ENCODE measurements at places on chromosomes 12 and 14.

DNA sequence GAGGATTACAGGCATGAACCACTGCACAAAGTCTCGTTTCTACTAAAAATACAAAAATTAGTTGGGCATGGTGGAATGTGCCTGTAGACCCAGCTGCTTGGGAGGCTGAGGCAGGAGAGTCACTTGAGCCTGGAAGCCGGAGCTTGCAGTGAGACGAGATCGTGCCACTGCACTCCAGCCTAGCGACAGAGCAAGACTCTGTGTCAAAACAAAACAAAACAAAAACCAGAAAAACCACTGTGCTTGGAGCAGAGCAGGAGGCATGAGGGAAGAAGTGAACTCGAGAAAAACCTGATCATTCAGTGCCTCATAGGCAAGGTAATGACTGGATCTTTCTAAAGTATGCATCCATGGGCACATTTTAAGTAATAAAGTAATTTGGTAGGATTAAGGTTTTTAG lies 487.8 kb downstream of the KCNH5 start:
- no peak for DNase-seq

DNA sequence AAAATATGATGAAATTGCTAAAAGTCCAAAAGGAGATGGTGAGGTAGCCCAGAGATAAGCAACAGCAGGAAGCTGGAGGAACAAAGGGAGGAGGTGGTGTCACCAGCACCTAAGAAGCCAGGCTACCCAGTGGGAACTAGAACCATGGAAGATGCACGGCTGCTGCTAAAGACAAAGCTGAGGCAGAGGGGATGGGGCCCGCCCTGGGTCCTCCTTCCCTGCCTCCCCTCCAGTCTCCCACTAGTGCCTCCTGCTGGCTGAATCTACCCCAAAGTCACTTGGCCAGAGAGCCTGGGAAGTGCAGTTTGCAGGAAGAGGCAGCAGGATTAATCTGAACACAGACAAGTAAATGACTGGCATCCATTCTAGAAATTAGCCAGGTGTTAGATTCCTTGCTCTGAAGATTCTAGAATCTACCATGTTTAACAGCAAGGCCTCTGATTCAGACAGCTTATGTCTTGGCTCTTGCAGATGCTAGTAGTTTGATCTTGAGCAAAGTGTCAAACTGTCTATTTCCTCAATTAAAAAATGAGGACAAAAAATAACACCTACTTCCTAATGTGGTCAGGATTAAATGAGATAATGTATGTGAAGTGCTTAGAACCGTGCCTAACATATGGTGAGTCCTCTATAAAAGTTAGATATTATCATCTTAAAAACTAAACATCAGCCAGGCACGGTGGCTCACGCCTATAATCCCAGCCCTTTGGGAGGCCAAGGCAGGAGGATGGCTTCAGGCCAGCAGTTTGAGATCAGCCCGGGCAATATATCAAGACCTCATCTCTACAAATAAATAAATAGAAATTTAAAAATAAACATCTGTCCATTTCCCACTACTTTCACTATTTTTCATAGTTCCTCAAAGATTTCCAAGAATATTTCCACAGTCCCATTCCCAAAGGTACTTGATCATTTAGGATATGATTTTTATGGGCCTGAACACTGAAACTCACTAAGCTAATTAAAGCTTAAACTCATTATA lies 5.8 kb upstream of the LRP10 start:
- no peak for DNase-seq

GRCh38 chr12:42144158-42144407 lies 591 bp downstream of the GXYLT1 start:
- no peak for DNase-seq

- DNase-seq = no peak
These were observed 225.0 kb downstream of the LRIG3 start for GRCh38 chr12:58695263-58695662.

DNA sequence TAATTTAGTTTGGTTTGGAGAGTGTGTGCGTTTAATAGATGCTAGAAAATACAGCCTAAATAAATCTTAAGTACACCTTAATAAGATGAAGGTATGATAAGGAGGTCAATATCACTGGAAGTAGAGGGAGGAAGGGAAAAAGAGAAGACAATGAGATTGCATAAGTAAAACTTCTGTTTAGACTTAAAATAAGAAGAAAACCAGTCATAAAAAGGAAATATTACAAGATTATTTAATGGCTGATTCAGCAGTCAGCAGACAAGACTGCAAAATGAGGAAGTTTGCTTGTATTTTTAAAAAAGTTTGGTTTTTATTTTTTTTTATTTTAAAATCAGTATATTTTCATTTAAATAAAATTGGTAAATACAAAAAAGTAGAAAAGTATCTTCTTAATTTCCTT lies 3.2 kb downstream of the SLC38A6 start:
- DNase-seq = no peak

- no peak for DNase-seq
These were observed 40.5 kb downstream of the CRACR2A start for GRCh38 chr12:3712209-3712992.

GRCh38 chr14:50846226-50846880 lies 15.4 kb upstream of the NIN start:
- no peak for DNase-seq

DNA sequence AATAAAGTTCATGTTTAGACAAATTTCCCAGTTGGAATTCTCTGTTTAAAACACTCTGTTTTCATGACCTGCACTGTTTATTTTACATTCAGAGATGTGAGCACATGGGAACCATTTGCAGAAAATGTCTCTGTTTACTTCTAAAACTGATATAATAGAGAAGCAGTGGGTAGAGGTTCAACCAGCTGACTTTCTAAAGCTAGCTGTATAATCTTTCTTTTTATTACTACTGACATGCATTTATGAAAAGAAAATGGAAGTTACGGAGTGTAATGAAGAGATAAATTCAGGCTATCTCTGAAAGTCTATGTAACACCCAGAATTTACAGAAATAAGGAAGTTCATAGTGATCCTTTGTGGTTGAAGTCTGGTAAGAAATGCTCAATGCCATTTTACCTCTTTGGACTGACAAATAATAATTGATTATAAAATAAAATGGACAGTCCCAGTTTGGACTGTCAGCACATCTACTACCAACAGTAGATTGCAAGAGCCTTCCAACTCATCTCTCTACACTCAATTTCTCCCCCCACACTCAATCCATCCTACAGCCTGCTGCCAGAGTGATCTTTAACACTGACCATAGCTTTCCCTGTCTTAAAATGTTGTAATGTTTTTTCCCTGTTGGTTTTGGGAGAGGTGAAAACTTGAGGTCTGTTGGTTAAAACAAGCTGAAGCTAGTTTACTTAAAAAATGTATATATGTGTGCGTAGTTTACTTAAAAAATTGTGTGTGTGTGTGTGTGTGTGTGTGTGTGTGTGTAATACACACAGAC lies 137.4 kb downstream of the AEBP2 start:
- DNase-seq = no peak

DNA sequence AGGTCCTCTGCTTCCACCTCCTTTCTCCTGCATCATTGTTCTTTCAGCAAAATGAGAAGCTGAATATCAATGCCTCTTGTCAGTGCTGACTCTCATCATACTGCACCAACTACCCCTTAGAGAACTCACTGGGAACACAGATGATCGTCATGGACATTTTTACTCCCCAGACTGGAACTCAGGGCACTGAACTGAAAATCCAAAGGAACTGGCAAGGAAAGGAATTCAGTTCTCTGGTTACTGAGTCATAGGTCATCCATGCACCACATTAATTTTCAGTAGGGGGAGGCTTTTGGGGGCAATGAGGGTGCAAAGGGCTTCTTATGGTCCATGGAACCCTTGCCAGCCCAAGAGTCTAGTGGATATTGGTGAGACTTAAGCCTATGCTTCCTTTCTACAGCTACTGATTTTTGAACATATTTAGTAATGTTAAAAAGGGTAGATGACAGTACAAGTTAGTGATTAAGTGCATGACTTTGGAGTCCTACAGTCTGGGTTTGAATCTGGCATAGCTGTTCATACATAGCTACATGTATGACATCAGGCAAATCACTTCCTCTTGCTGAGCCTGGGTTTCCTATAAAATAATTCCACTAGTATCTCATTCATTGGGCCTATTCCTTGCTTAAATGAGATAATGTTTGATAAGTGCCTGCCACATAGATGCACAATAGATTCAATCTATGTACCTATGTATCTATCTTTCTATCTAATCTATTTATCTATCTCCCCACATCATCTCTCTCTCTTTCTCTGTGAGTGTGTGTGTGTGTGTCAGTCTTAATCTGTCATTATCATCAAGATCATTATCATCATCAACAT lies 29.2 kb downstream of the BBS10 start:
- no peak for DNase-seq

- no peak for DNase-seq
These were observed 62.6 kb upstream of the ARHGAP5 start for GRCh38 chr14:32014498-32014897.

- DNase-seq = no peak
These were observed 21.1 kb upstream of the C14orf180 start for GRCh38 chr14:104558231-104559027.

DNA sequence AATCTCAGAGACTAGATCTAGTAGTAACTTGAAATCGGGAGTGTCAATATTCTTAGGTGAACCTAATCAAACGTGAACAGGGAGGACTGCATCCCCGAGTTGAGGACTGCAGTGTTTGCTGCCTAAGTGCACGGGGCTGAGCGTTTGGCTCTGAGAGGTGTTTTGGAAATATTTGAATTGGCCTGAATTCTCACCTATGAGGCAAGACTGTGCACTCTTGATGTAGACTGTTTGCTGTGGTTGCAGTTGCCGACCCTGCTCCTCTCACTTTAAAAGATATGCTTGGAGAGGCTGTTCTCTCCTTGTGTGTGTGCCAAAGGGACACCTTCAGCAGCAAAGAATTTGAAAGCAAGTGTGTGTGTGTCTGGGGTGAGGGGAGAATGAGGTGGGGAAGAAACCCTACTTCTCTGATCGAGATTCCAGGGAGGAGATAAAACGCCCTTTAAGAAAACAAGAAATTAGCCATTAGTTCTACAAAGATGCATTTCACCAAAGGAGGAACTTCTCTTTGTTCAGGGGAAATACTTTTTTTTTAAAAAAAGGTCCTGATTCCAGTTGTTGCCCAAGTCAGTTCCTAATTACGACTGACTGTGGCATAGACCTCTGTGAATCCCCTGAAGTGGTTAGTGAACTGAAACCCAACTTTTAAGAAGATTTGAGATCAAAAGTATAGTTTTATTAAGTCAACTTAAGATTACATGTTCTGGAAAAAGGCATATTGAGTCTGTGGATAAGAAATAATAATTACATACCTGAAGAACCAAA lies 106.6 kb downstream of the DYRK2 start:
- DNase-seq = no peak

DNA sequence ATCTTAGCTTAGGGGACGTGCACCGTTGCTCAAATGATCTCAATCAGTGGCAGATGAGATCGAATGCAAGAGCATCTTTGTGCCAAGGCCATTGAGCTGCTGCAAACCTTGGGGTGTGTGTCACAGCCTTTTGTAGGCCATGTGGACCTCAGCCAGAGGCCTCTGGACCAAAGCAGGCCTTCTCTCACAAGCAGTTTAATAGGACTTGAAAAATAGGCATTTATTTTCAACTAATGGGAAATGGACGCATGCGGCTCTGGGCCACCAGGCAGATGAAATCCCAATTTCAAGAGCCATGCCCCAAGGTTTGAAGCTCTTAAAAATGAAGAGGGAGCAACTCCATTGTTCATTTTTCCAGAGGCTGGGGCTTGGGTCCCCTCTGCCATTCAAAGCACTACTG lies 87.3 kb downstream of the TTC7B start:
- DNase-seq = no peak

DNA sequence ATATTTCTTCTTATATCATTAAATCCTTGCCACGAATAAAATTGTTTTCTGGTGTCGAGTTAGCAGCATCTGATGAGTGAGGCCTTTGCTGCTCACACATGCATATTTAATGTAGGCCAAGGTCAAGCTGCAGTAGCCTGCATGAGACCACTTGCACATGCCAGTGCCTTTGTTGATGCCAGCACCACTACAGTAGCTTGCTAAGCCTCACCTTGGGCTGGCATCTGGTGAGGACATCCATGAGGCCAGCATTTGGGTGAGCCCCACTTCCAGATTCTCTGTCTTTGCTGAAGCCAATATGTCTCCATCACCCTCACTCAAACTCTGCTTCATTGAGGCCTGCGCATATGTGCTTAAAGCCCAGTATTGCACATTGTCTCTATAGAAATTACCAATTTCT lies 8.0 kb downstream of the CCDC59 start:
- no peak for DNase-seq

- DNase-seq = no peak
These were observed 56.9 kb downstream of the HSP90AA1 start for GRCh38 chr14:102029956-102030355.

GRCh38 chr12:89350630-89351488 lies 1.4 kb downstream of the DUSP6 start:
- DNase-seq = no peak

- no peak for DNase-seq
These were observed 89.8 kb downstream of the SLC15A5 start for GRCh38 chr12:16187660-16188059.

DNA sequence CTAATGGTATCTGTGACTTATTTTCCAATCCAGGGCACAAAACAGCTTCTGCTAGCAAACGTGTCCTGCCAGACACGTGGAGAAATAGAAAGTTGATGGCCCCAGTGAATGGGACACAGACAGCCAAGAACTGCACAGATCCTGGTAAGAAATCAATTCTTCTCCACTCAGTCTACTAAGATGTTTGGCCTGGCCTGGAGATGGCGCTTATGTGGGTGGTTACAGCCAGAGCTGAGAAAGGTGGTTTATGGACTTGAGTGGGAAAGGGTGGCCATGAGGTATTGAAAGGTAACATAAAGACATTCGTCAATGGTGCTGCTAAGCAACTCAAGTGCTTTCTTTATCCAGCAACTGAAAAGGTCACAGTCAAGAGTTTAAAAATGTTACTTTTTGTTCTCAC lies 2.9 kb downstream of the SLC24A4 start:
- no peak for DNase-seq

- no peak for DNase-seq
These were observed 26.1 kb upstream of the APOLD1 start for GRCh38 chr12:12759234-12759915.

GRCh38 chr14:59538936-59539335 lies 37.7 kb downstream of the CCDC175 start:
- DNase-seq = no peak

DNA sequence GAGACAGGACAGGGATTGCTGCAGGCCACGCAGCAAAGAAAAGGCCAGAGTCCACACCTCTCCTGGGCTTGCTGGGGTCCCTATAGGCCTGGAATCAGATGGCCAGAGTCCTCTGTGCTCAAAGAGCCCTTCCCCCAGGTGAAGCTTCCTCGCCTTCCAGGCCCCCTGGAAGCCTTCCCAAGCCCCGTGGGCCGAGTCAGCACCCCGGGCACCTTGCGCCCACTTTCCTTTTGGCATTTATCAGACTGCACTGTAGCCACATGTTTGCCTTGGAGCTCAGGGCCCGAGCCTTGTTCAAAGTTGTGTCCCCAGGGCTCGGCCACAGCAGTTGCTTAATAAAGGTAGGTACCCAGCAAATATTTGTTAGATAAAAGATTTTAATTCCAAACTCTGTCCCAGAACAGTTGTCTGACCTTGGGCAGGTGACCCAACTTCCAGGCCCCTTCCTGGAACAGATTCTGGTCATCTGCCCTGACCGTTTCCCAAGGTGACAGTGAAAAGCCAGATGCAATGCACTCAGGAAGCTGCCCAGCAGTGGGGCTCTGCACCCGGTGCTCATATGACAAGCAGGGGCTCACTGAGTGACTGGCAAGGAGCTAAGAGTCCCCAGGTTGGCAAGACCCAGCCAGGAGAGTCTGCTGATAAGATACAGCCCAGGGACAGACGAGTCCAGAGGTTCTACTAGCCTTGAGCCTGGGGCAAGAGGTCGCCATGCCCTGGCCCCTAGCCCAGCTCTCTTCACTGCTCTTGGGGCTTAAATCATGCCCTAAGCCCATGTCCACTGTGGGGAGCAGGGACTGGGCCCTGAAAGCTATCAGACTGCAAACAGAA lies 81.2 kb downstream of the PITPNM2 start:
- no peak for DNase-seq

GRCh38 chr12:128797119-128798118 lies 26.3 kb downstream of the SLC15A4 start:
- no peak for DNase-seq

Data from SHP77 (cell line).